ENCODE measurements at places on chromosomes 4 and X.

- DNase-seq, result no peak
Observed at GRCh38 chr4:3384771-3385710, 56.7 kb upstream of the HGFAC start.

DNA sequence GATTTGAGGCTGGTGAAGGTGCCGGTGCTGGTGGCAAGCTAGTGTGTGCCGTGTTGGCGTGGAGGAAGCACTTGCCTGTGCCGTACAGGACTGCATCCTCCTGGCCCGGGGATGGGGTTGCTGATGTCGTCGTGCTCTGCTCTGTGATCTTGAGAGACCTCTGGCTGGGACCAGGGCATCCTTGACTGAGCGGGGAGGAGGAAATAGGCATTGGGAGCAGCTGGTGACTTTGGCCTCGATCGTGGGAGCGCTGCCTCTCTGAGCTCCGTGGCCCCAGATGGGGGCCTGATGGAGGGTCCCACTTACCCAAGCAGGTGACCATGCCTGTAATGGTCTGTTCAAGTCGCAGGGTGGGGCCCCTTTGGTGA, 31.5 kb upstream of the CLCN4 start:
- no peak for DNase-seq

- no peak for DNase-seq
Observed at GRCh38 chr4:56856656-56857055, 35.2 kb upstream of the SPINK2 start.

- DNase-seq, result no peak
Observed at GRCh38 chrX:6021316-6022091, 207.2 kb downstream of the NLGN4X start.

DNA sequence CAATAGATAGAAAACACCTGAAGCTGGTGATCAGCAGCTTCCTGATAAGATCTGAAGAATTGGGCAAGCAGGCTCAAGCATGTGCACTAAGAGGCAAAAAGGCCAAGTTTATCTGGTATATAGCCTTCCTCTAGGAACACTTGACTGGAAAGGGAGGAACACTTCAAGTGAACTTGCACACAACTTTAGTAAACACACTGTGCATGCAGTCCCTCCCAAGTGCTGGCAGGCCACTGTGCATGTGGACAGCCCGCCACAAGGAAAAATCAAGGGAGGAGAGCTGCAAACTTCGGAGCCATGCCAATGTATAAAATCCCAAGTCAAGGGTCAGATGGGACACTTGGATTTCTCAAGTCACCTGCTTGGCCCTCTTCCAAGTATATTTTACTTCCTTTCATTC, 645.8 kb upstream of the NDST4 start:
- DNase-seq, result no peak

DNA sequence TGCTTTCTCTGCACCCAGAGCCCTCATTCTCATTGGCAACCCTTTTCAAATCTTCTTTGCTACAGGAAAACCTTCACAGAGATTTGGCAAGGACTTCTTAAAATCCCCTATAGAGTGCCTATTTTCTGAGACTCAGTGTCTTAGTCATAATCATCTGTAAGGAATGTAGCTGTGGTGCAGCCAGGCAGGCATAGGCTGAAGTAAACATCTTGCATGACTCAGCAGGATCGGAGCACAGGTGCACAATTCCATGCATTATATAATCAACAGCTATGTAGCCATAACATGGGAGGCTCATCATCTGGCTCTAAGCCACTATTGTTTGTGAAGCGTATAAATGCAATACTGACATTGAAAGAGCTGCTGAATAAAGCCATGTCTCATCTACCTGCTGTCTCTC, 368.8 kb downstream of the MAGEE1 start:
- DNase-seq, result no peak

DNA sequence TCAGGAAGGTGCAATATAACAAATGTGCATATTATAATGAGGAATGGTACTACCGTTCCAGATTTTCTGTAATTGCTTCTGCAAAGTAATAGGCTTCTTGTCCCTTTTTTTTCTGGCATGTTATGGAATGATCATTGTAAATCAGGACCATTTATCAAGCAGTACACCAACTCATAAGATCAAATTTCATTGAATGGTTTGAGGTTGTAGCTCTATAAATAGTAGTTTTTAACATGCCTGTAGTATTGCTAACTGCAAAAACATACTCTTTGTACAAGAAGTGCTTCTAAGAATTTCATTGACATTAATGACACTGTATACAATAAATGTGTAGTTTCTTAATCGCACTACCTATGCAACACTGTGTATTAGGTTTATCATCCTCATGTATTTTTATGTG, 12.6 kb downstream of the IBSP start:
- DNase-seq, result no peak

Data from activated CD8-positive, alpha-beta memory T cell treated with anti-CD3 and anti-CD28 coated beads for 4 hours (primary cell).